Neural progenitor cell (in vitro differentiated cells): ENCODE measurements at places on chromosomes 13 and 19. TPM values are rescaled to one million over a fixed set of nuclear protein-coding genes. Genes with fewer than 3 reads are reported as not detected.

GRCh38 chr19:54339646-54340358 is 840 bp upstream of the LILRA4 start:
- no peak for DNase-seq

DNA sequence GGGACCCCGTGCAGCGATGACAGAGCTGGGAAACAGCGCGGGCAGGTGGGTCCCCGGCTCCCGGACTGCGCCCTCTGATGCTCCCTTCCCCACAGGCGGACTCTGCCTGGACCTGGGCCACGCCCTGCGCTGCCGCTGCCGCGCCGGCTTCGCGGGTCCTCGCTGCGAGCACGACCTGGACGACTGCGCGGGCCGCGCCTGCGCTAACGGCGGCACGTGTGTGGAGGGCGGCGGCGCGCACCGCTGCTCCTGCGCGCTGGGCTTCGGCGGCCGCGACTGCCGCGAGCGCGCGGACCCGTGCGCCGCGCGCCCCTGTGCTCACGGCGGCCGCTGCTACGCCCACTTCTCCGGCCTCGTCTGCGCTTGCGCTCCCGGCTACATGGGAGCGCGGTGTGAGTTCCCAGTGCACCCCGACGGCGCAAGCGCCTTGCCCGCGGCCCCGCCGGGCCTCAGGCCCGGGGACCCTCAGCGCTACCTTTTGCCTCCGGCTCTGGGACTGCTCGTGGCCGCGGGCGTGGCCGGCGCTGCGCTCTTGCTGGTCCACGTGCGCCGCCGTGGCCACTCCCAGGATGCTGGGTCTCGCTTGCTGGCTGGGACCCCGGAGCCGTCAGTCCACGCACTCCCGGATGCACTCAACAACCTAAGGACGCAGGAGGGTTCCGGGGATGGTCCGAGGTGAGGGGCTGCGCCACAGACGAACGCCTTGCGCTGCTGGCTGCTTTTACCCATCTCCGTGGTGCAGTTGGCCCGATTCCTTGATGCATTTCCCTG is 7.8 kb upstream of the SELENOV start:
- DNase-seq = peak; percentile 95

- no peak for DNase-seq
Observed at GRCh38 chr13:40193286-40194223, 472.9 kb downstream of the FOXO1 start.

DNA sequence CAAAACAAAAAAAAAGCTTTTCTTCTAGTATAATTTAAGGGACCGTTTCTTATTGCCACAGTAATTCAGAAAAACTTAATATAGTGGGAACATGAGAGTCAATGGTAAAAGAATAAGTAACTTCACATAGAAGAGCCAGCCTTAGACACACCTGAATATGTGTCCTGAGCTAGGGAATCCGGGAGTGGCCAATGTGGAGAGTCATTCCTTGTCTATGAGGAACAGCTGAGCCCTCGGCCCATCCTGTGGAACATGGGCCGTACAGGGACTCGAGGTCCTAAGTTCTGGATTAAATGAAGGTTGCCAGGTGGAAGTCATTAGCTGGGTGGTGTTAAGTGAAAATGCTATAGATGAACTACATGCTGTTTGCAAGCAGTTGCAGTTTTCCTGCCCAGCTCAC is 32.2 kb downstream of the EFNB2 start:
- DNase-seq = no peak

DNA sequence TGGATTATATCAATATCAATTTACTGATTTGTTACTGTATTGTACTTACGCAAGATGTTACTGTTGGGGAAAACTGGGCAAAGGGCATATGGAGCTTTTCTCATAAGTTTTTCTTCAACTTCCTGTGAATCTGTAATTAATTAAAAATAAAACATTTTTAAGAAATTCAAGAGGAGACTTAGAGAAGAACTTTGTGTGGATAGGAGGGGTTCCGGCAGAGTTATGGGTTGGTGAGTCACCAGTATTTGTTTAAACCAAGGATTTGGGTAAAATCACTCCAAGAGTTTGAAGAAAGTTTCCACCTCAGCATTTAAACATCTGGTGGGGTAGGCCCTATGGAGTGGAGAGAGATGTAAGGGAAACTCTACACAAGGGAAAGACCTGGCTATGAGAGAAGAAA is 379.6 kb downstream of the TSHZ3 start:
- DNase-seq = no peak

DNA sequence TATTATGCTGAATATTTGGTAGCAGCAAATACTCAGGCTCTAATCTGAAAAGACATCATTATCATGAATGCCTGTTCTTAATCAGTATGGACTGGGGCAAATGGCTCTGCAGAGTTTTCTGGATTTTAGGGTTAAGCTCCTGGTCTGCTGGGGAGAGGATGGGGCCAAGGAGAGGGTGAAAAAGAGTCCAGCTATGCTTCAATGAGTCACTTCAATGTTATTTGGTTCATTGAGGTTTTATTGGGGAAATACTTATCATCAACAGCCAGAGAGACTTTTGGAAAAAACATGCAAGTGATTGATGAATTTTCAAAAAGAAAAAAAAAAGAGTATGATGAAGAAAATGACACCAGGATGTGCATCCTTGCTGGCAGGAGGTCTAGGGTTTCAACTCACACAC is 278.3 kb downstream of the UQCRFS1 start:
- DNase-seq = no peak

GRCh38 chr13:99724633-99725517 is 223.6 kb downstream of the TM9SF2 start:
- DNase-seq = peak; percentile 51

- peak; percentile 95 for DNase-seq
Observed at GRCh38 chr19:35935911-35936737, at the start of gene LRFN3. TSS of gene LRFN3 (plus strand) at chr19:35936374. CDS start at chr19:35939426, 3,052 bp downstream.

DNA sequence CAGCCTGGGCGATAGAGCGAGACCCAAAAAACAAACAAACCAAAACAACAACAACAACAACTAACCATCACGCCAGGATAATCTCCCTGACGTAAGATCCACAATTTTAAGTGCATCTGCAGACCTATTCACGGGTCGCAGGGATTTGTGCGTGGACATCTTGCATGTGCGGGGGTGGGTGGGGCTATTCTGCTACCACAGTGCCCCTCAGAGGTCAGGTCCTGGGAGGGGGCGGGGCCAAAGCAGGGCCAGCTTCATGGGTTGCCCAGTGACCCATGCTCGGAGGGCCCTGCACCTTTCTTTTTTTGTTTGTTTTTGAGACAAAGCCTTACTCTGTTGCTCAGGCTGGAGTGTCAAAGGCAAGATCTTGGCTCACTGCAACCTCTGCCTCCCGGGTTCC is 2.6 kb upstream of the CDC42EP5 start:
- no peak for DNase-seq

DNA sequence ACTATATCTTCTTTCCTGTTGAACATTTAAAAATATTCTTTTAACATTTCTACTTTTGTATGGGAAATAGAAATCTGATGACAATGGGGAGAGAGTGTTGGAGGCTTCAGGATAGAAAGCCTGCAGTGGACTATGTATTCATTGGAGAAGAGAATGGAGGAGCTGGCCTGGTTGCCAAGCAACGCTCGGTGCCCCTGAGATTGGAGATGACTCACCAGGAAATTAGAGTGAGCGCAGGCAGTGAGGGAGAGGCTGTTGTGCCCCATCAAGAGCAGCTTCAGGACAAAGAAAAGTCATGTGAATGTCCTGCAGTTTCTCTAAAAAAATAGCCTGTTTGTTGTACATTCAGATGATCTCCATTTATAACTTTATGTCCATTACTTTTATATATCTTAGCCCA is 48.7 kb upstream of the ZNF835 start:
- DNase-seq = no peak

SLC25A41 gene
- 0.46 TPM in 1 of 2 replicates, not detected in the other for total RNA-seq

DNA sequence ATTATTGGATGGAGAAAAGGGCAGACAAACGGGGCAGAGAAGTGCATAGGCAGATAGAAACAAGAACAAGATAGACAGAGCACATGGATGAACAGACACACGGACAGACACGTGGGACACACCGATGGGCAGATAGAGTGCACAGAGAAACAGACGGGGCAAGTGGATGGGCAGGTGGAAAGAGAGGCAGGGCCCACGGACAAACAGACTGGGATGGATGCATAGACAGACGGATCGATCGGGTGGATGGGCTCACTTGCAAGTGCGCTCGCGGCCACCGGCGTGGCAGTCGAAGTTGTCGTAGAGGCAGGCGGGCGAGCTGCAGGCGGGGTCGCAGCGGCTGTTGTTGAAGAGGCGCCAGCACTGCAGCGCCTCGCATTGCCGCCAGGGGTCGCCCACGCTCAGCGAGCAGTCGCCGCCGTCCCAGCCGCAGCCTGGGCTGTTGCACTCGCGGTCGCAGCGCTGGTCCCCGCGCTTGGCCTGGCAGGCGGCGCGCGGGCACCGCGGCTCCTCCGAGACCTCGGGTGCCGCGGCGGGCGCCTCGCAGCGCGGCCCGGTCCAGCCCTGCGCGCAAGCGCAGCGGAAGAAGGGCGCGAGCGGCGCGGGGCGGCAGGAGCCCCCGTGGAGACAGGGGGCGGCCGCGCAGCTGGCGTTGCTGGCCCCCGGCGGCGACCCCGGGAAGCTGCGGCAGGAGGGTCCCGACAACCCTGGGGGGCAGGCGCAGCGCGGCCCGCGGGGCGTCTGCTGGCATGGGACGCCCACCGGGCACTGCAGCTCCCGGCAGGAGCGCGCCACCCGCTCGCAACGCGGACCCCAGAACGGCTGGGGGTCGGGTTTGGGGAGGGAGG is 23.3 kb downstream of the NOTCH3 start:
- DNase-seq = peak; percentile 95
